ENCODE measurements at places on chromosomes 1 and 21.

GRCh38 chr21:28485301-28486022 is 507.2 kb downstream of the LTN1 start:
- no peak for DNase-seq

- DNase-seq, result no peak
Measured at GRCh38 chr1:95287825-95288224, 53.8 kb downstream of the RWDD3 start.

DNA sequence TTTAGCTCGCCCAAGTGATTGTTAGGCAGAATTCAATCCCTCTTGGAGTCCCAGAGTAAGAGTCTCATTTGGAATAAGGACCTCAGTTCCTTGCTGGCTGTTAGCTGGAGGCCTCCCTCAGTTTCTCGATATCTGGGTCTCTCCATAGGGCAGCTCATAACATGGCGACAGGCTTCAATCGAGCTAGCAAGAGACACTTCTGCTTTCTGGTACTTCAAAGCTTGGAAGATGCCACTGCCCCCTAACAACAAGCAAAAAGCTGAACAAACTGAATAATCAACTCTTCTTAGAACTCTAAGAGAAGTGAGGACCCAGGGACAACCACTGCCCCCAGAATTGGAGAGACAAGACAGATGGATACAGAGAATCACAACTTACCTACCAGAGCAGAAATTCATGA is 86.2 kb downstream of the TEX35 start:
- DNase-seq, result no peak

- DNase-seq, result no peak
Measured at GRCh38 chr1:11806307-11806936, 431 bp downstream of the CLCN6 start.

DNA sequence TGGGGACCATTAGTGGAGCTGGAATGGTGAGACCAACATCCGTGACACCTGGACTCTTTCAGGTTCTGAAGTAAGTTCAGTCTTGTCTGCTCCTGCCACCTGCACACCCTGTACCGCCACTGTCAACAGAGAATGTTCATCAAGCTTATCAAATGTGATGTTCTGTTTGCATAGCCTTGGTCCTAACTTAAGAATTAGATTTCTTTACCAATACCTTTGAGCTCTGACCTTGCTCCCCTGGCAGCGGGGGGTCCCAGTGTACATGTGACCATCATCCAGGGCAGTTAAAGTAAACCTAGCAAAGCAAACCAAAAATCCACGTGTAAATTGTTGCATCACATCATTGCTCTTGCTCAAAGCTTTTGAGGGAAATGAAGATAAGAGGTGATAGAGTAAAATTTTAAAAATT is 14.5 kb downstream of the SLC25A33 start:
- DNase-seq, result no peak

DNA sequence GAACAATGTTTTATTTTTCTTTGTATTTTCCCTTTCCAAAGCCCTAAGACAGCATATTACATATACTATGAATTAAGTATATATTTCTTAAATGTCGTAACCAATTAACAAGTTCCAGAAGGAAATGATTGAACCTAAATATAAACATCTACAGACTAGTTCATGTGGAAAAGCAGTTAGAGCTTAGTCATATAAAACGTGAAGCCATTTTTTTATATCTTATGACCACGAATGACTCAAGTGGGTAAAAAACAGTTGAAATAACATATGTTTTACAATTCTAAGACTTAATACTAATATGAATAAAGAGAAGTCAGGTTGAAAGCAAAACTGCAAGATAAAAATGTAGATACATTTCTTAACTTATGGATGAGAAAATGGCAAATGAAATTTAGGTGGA is 307.3 kb downstream of the BRINP3 start:
- no peak for DNase-seq

GRCh38 chr1:113031171-113031933 is 41.6 kb upstream of the LRIG2 start:
- no peak for DNase-seq

GRCh38 chr21:26710155-26710554 is 135.1 kb downstream of the ADAMTS1 start:
- DNase-seq, result no peak

GRCh38 chr1:195744256-195744655 is 864.0 kb downstream of the KCNT2 start:
- DNase-seq, result no peak

- no peak for DNase-seq
Measured at GRCh38 chr1:204676043-204676442, 9.5 kb downstream of the LRRN2 start.

DNA sequence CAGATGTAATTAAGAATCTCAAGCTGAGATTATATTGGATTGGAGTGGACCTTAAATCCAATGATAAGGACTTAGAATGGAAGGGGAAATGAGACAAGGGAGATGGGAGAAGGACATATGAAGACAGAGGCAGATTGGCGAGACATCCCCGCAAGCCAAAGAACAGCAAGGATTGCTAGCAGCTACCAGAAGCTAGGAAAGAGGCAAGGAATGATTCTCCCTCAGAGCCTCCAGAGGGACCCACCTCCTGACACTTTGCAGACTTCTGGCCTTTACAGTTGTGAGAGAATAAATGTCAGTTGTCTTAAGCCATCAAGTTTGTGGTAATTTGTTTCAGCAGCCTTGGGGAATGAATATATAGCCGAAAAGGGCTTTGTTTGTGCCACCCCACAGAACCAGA is 20.7 kb downstream of the METTL13 start:
- no peak for DNase-seq

GRCh38 chr1:116457946-116458604 is 85.0 kb downstream of the ATP1A1 start:
- DNase-seq, result no peak

- DNase-seq, result no peak
Measured at GRCh38 chr1:234393190-234393589, 19.9 kb downstream of the COA6 start.

DNA sequence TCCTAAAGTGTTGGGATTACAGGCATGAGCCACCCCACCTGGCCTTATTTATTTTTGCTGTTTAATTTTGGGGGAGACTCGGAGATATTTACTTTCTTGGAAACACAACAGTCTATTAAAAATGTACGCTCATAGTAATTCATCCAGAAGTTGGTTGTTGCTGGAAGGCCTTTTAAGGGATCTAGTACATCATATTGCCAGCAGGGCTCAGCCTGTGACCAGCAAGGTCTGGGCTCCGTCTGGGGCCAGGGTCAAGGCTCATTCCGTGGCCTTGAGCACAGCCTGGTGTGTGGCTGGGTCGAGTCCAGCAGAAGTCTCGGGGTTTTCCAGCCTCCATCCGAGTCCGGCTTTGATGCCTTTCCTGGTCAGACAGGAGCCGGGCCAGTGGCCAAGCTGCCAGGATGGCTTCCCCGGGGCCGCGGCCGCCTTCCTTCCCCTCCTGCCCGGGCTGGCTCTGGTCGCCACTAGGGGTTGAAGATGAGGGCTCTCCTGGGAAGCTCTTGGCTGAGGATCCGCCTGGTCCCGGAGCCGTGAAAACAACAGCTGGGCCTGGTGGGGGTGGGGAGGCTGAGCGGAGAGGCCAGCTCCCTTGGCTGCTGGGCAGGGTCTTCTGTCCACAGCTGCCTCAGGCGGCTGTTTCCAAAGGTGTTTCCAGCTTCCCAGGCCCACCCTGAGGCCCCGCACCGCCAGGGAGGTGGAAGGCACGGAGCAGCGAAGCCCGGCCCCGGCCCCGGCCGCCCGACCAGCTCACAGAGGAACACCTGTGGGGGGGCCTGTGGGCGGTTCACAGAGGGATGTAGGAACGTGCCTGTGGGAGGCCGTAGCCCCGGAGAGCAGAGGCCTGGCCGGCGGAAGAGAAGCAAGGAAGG is 5.1 kb upstream of the VWA1 start:
- DNase-seq, result peak; percentile 66

GRCh38 chr21:30408782-30409494 is 13.1 kb downstream of the KRTAP13-1 start:
- DNase-seq, result no peak

DNA sequence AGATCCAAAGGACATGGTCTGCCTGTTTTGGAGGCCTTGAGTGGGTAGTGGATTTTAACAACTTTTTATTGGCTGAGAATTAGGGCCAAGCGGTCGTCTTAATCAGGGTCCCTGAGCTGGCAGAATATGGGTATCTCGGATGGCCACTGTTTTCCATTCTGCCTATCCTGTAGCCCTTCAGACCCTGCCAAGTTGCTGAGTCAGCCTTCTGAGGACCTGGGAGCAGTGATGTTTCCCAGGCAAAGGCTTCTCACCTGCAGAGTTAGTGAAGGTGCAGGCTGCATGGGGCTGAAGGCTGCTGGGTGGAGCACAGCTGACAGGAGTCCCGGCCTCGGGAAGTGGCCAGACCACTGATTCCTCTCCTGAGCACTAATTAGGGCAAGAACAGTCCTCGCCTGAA is 11.4 kb downstream of the RASSF5 start:
- DNase-seq, result no peak

DNA sequence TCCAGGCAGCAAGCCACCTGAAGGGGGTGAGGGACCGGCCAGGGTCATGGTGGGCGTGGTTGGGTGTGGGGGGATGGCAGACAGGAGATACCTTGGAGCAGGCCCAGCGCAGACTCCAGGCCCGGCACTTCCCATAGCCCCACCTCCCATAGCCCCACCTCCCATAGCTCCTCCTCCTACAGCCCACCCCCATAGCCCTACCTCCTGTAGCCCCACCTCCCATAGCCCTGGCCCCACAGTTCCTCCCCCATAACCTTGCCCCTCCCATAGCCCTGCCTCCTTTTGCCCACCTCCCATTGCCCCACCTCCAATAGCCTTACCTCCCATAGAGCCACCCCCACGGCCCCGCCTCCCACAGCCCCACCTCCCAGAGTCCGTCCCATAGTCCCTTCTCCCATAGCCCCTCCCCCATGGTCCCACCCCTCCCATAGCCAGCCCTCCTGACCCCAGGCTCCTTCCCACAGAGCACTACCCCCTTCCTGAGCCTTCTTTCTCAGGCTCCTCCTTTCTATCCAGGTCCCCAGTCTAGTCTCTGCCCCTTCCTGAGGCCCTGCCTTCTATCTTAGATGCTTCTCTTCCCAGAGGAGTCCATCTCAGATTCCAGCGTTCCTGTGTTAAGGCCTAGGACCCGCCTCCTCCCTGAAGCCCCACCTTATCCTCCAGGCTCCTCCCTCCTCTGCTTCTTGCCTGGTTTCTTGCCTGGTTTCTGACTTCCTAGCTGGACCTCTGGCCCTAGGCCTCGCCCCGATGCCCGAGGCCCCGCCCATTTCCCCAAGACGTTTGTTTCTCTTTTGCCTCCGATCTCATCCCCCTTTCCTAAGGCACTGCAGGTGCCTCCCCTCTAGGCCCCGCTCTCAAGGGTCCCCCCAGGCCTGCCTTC is 46.8 kb downstream of the PTPRU start:
- DNase-seq, result no peak

DNA sequence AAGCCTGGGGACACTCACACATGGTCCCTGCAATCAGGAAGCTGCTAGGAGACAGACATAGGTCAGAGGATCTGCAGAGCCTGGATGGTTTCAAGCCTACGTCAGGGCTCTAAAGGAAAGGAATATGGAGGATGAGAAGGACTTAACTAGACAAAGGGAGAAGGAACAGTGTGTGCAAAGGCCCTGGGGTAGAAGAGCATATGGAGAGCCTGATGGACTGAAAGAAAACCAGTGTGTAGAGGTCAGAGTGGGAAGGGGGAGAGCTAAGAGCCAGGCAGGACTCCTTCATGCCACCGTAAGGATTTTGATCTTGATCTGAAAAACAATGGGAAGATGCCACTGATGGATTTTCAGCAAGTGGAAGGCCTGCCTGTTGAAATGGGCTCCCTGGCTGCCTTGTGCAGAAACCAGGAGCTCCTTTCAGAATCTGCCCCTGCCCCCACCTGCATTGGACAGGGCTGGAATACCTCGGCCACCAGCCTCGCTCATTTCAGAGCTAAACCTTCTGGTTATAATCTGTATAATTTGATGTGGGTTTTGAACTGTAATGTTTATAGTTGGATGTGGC is 8.6 kb downstream of the FHAD1 start:
- no peak for DNase-seq

GRCh38 chr1:110615548-110616130 is 9.5 kb upstream of the KCNA2 start:
- DNase-seq, result peak; percentile 71

DNA sequence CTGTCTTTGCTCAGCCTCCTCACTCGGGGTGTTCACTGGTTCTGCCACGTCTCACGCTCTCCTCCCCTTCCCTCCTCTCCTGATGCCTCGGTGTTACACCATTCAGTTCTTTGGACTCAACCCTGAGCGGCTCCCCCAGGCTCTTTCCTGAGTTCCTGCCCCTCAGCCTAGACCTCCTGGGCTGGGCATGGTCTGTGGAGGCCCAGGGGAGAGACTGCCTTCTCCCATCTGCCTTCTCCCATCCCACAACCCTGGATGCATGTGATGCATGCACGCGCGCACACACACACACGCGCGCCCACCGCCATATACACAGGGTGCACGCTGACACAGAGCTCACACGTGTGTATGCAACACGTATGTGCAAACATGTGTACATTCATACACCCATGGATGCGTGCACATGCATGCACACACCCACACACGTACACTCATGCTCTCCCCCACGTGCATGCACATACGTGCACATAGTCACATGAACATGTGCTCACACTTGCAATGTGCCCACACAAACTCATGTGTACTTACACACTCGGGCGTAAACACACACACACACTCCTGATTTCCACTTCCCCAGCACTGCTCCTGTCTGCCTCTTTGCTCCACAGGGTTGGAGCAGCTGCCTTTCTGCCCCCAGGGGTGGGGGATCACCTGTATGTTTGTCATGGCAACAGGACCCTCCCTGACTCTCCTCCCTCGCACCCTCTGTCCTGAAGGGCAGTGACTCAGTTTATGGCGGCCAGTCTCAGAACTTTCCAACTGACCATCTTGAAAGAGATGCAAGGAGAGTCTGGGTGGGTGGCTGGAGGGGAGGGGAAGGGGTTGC is 59.0 kb downstream of the HUNK start:
- DNase-seq, result no peak

GRCh38 chr1:3978990-3979325 is 78.9 kb upstream of the C1orf174 start:
- no peak for DNase-seq

- DNase-seq, result no peak
Measured at GRCh38 chr1:184759112-184759511, 4.5 kb upstream of the EDEM3 start.

DNA sequence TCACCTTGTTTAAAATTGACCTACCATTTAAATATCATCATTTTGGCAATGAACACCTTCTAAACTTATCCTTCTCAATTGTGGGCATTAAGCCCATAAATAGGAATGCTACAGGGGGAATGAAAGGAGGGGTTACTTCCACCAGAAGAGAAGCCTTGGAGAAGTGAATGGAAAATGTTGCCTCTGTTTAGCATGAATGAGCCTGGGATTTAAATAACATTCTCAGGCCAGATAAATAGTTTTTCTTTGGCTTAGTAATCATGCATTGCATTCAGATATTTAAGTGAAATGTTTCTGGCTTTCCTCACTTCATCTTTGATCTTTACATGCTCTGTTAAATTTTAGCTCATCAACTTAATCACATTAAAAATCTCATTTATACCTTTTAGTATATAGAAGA is 284.3 kb upstream of the FMN2 start:
- no peak for DNase-seq

GRCh38 chr1:236275586-236275985 is 6.2 kb downstream of the ERO1B start:
- no peak for DNase-seq
